ENCODE measurements at places on chromosomes 3 and 15.

- DNase-seq, result no peak
Measured at GRCh38 chr15:83657549-83657948, 3.6 kb downstream of the ADAMTSL3 start.

- DNase-seq, result no peak
Measured at GRCh38 chr3:89042236-89042835, 65.1 kb upstream of the EPHA3 start.

DNA sequence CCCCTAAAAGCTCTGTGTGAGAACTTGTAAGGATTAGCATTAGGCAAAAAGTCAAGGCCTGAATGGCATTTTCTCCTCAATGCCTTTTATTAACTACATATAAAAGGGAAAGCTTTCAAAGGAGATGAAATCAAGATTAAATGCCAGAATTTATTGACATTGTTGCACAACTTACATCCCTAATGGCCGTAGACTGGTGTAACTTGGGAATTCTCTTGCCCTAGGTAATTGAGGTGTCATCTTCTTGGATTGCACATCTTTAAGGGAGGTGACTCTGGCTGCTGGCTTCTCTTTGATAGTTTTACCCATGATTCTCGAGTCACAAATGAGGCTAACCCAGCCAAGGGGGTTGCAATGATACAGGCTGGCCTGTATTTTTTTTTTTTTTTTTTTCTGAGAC is 249.1 kb downstream of the TBL1XR1 start:
- no peak for DNase-seq

DNA sequence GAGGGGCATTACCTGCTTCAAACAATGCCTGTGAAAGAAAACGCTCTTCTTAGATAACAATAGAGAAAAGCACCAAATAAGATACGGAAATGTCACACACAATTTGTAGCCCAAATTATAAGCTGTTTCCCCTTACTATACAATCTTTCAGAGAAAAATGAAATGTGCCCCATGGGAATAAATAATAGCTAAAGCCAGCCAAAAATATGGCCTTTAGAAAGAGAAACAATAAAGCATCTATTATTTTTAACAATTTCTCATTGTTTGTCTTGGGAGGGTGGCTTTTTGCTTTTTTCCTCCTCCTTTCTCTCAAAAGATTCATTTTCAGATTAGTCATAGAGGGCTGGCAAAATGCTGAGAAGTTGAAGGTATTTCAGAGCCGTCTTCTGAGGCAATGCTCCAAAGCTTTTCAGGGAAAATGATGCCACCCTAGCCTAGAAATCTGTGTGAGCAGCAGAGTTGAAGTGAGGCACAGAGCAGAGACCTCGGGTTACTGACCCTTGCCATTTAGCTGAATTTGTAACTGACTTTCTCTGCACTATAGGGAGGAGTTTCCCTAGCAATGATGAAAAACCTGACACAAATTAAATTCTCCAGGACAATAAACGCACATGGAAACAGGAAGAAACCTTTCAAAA is 86.3 kb upstream of the PRICKLE2 start:
- DNase-seq, result no peak

- DNase-seq, result no peak
Measured at GRCh38 chr15:71149646-71150557, 34.6 kb downstream of the THSD4 start.

GRCh38 chr3:190345878-190346277 is 23.6 kb upstream of the CLDN1 start:
- no peak for DNase-seq

- DNase-seq, result no peak
Measured at GRCh38 chr3:17055374-17056276, 170.9 kb downstream of the PLCL2 start.

All from epithelial cell of prostate (primary cell).